Astrocyte of the spinal cord (primary cell): ENCODE measurements at places on chromosomes 7 and 10.
A peak's percentile ranks its signal among the peaks of the same experiment; 100 is the strongest.

DNA sequence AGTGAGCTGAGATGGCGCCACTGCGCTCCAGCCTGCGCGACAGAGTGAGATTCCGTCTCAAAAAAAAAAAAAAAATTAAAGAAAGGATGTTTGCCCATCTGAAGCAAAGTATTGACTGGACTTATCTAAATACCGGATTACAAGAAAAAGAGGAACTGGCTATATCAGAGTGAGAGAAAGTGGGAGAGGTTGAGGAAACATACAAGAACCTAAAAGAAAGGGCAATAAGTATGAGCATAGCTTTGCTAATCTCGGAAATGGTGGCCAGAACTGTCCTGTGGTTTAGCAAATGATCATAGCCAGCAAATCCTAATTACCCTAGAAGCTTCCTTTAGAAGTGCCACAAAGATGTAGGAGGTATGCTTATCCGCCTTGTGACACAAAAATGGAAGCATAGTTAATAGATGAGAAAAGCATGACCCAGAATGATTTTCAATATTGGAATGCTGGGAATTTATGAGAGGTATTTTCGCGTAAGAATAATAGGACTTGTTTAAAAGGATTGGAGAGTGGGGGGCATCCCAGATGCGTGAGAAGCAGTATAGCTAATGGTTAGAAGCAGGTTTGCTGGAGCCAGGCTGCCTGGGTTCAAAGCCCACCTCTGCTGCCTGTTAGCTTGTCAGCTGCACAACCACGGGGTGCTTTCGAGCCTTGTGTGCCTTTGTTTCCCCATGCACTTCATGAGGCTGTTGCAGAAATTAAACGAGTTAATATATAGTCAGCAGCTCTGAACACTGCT is 1.2 kb upstream of the GTPBP4 start:
- peak; percentile 74 for DNase-seq

GRCh38 chr7:42561797-42562196 is 324.8 kb upstream of the GLI3 start:
- no peak for DNase-seq

DNA sequence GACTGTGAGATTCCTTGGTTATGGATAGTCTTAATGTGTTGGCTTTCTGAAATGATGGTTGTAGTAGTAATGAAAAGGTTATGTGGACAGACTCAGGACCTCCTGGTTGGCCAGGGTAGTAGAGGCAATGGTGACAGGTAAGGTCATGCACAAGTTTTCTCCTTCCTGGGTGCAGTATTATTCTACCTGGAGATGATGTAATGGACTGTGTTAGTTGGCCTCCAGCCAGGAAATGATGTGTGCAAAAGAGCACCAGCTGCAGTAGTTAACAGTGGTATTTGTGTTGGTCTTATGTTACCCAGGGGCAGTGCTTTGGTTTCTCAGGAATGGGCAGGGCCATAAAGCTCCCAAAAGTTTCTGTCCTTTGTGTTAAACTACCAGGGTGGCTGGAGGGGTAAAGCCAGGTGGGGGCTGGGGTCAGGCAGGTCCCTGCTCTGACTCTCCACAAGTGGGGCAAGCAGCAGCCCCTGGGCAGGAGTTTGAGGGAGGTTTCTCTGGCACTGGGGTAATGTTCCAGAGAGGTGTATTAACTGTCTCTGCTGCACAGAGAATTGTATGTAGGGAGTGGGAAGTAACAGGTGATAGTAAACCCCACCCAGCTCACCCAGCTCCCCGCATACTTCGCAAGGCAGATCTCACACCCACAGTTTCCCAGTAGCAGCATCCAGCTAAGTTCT is 36.3 kb downstream of the GPR22 start:
- peak; percentile 24 for DNase-seq

DNA sequence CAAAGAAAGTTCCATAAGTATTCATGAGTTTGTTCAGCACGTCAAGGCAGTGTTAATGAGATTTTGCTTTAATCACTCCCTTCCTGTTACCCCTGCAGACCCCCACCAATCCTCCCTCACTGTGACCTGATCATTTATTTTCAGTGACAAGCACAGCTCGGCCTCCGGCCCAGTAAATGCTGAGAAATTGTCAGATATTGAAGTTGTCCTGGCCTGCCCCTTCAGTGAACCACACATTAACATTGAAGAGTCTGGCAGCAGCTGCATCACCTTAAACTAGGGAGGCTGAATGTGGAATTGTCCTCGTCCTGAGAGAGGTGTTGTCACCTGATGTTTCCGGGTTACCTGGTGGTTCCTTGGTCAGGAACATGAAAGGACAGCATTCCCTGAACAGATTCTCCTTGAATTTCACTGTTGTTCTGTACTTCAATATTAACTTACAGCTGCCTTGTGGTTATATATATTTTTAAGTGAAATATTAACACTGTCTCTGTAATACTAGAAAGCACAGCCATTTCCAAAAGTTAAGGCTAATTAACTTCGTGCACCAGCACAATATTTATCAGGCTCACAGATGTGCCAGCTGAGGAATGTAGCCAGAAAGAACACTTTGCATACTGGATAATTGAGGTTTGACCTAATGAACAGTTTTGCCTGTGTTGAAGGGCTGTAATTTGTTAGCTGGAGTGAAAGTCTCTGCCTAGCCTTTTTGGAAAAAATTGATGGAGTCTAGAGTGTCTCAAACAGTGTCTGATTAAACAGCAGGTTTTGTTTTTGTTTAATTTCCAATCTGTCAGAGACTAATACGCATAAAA is 265.3 kb downstream of the HDAC9 start:
- no peak for DNase-seq

- DNase-seq, result peak; percentile 88
Measured at GRCh38 chr10:380313-380940, 245.2 kb downstream of the ZMYND11 start.

DNA sequence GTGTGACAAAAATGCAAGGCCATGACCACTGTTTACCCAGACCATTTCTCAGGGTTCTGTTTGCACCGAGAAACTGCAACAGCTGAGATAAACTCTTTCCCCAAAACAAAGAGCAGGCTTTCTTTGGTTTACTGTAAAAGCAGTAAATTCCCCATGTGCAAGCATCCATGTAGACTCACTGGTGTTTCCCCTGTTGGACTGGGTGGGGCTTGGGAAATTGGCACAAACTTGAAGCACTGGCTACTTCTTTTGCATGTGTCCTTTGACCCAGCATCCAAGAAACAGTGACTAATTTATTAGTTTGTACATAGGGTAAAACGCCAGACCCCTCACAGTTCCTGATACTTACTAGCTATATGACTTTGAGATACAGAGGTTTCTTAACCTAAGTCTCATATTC is 12.3 kb downstream of the IQUB start:
- DNase-seq, result no peak

DNA sequence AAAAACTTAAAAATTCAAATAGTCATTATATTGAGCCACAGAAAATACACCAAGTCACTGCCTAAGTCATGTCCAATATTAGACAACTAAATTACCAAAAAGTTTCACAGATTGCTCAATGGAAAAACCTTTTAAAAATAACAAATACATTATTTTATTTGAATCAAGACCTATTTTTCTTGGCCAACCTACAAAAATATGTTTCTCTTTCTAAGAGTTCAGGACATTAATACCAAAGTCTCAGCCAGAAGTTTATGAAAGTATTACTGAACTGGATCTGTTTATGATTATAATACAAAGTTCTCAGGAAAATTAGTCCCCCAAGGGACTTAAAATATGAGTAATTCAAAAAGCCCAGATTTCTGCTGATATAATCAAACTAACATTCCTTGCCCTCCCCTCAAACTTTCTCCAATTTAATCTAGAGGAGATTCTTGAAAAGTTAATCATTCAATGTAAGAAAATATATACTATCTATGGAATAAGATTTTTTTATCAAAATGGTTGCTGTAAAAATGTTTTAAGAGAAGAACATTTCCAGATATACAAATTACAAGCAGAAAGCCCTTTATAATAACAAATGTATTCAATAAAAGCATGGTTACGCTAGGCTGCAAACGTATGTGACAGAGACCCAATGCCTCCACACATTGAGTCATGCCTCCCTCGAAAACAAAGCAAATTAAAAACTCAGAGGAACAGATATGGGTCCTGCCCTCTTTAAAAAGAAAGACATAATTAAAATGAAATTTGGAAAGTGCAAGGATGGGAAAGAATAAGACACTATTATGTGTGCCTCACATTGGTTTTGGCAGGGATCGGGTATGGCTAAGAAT is 381.6 kb downstream of the PARD3 start:
- DNase-seq, result peak; percentile 90

DNA sequence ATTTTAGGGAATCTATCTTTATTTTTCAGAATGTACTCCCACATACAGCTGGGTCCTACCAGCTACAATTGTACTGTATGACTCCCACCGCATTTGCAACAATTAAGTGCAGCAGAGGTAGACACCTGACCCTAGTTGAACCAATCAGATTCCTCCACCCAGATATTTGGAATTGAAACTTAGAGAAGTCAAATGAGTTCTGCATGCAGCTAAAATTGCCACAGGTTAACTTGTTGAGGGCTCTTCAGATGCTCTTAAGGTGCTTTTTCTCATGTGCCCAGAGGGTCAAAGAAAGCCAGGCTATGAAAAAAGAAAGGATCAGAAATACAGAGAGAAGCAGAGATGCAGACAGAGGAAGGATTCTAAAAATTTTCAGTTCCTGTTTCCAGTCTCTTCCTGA is 68.0 kb upstream of the TES start:
- no peak for DNase-seq

- DNase-seq, result no peak
Measured at GRCh38 chr7:25037325-25037724, 57.3 kb upstream of the OSBPL3 start.

- no peak for DNase-seq
Measured at GRCh38 chr10:25451401-25451800, 276.6 kb downstream of the GPR158 start.

GRCh38 chr10:6163364-6164270 is 39.1 kb upstream of the PFKFB3 start:
- peak; percentile 84 for DNase-seq
